ENCODE measurements at places on chromosomes 5 and 9.

DNA sequence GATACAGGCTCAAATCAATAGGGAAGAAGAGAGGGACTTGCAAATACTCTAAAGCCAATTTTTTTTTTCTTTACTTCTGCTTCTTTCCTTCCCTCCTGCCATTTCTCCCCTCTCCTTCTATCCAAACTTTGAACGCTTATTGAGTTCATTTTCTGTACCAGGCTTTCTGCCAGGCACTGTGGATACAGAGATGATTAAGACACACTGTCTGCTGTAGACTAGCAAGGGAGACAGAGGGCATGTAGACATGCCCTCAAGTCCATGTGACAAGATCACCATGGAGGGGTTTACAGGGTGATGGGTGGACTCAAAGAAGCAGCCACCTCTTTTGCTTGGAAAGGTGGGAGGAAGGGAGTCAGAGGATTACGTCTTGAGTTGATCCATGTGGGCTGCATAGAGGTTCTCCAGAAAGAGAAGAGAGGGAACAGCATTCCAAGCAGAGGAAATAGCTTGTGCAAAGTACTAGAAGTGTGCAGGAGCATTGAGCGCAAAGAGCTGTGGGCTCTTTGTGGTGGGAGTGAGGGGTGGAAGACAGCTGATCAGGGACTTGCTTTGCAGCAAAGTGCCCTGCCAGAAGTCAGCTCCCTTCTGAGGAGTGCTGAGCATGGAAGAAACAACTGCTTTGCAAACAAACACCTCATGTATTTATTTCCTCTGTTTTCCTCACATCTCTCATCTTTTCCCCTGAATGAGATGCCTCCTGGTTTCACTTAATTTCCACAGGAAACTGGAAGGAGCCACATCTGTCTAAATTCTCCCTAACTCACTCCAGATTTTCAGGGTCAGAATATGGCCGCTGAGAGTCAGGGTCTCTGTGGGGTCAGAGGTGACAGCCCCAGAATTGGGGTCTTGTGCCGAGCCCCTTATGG lies 64.4 kb upstream of the COL15A1 start:
- DNase-seq, result no peak

DNA sequence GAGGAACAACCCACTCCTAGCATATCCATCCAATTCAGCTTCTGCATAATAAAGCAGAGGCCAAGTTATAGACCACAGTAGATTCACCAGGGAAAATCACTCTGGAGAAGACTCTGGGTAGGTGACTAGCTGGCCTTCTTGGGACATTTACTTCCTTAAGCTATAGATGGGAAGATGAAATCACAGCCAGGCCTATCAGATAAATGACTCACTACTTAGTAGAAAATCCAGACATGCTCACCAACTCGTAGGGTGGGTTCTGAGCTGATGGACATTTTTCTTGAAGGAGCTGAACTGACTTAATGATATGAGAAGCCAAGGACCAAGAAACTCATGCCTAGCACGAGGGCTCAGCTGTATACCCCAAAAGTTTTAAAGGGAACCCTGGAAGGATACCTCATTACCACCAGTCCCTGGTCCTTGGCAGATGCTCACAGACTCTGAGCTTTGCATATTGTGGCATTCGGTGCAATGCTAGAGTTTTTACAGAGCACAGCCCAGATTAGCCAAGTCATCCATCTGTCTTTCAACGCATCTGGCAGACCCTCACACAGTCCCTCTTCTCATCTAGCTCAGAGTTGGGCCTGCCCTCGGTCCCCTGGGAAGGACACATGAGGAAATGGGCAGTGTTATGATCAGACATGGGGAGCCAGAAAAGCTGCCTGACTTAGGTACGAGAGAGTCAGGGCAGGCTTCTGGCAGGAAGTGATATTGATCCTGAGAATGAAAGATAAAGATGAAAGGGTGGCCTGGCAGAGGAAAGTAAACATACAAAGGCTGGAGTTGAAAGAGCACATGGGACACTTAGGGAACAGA lies 15.0 kb downstream of the ACSL6 start:
- DNase-seq, result no peak

DNA sequence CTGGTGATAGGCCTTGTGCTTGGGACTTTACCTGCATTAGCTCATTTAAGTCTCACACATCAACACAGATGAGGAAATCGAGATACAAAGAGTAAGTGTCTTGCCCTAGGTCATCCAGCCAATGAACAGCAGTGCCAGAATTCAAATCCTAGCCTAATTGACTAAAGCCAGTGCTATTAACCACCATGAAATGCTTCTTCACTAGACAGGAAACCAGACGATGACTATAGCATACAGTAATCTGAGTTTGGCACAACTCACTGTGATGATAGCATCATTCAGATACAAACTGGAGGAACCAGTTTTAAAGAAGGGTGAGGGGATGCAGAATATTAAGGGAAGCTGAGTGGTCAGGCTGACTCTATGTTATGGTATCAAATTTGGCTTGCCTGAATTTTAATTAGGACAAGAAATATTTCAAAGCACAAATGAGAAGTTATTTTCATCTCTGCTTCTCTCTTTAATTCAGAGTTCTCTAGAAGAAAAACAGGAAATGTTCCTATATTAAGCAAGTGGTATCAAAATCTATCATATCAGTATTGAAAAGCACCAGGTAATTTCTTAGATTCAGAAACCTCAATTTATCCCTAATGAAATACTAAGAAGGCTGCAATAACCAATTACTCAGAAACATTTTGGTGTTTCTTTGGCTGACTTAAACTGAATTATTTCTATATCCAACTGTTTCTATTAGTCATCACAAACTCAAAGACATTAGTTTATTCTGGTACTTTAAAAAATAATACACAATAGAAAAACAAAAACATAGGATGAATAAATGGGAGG lies 147.0 kb upstream of the RASA1 start:
- DNase-seq, result no peak

DNA sequence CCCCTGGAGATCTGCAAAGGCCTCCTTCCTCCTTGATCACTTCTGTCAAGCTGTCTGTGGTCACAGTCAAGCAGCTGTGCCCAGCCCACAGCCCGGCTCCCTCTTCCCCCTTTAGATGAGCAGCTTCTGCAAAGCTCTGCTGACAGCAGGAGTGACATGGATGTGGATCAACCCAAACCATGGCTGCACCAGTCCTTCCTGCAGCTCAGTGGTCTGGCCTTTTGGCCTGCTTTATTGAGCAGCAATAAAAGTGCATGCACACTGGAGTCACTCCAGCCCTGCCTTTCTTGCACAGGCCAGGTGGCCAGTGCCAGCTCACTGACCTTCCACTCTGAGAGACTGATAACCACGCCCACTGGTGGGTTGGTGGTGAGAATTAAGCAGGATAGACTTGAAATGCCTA lies 91.3 kb upstream of the OTULINL start:
- DNase-seq, result no peak

DNA sequence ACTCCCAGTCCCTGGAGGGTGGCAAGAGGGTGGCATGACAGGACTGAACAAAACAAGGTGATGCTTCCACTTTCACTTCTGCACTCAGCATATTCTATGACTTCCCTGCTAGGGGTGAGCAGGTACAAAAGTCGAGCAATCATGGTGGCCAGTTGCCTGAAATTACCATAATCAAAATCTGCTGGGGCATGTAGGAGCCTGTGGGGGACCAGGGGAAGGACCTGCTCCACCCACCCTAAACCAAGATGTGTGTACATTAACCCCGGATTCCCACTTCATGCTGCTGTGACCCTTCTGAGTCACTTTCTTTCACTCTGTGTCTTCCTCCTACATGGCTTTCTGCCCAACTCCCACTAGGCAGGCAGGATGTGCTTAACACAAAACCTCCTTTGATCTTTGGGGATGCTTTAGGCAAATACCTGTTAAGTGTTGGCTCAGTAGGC lies 73.3 kb upstream of the PHF24 start:
- no peak for DNase-seq

GRCh38 chr5:1392261-1392660 lies 47.4 kb upstream of the CLPTM1L start:
- no peak for DNase-seq

DNA sequence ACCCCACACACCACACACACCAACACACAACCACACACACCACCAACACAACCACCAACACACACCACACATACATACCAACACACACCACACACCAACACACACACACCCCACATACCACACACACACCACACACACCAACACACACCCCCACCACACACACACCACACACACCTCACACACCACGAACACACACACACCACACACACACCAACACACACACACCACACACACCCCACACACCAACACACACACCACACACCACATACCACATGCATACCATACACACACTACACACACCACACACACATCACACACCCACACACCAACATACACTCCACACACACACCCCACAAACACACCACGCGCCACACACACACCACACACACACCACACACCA lies 171.4 kb downstream of the GOLPH3 start:
- no peak for DNase-seq

GRCh38 chr5:66840511-66841013 lies 244.4 kb downstream of the MAST4 start:
- DNase-seq, result no peak

- DNase-seq, result no peak
Measured at GRCh38 chr5:75567710-75568109, 43.5 kb upstream of the ANKDD1B start.

GRCh38 chr9:84322828-84323227 lies 17.7 kb downstream of the SLC28A3 start:
- no peak for DNase-seq

- no peak for DNase-seq
Measured at GRCh38 chr5:77305956-77306355, 95.5 kb downstream of the PDE8B start.

GRCh38 chr5:172505403-172505759 lies 51.1 kb upstream of the SH3PXD2B start:
- no peak for DNase-seq

- no peak for DNase-seq
Measured at GRCh38 chr9:74940600-74940999, 12.1 kb downstream of the C9orf40 start.

GRCh38 chr9:92655896-92656536 lies 13.9 kb downstream of the IPPK start:
- DNase-seq, result no peak

DNA sequence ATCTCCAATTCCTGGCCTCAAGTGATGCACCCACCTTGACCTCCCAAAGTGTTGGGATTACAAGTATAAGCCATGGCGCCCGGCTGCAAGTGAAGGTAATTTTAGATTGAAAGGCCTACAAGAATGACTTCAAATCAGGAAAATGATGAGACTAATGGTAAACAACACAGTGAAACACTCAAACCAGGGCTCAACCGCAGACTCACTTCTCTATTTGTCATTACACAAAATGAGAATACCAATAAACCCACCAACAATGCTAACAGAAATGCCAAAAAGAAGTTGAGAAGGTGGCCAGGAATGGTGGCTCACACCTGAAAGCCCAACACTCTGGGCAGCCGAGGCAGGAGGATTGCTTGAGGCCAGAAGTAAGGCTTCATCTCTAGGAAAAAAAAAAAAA lies 92.1 kb downstream of the UBAP2 start:
- no peak for DNase-seq

DNA sequence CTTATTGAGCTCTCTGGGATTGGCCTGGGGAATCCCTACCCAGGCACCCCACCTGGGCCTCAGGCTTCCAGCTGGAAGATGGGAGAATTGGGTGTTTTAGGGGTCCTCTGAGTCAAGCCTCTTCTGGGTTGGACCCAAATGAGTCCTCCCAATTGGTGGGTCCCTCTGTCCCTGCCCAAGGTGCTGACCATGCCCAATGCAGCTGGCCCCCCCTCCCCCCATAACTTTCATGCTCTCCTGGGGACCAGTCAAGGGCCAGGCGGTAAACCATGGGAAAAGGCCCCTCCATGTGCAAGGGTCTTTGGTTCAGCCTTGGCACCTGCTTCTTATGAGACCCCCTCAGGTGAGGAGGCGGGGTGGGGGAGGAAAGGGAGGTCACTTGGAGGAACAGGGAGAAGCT lies 3.4 kb upstream of the PSD2 start:
- no peak for DNase-seq

- no peak for DNase-seq
Measured at GRCh38 chr5:167565189-167565954, 726.1 kb upstream of the WWC1 start.

- no peak for DNase-seq
Measured at GRCh38 chr5:169652057-169652456, 15.0 kb downstream of the DOCK2 start.

- no peak for DNase-seq
Measured at GRCh38 chr9:112149211-112149610, 25.9 kb downstream of the SUSD1 start.

DNA sequence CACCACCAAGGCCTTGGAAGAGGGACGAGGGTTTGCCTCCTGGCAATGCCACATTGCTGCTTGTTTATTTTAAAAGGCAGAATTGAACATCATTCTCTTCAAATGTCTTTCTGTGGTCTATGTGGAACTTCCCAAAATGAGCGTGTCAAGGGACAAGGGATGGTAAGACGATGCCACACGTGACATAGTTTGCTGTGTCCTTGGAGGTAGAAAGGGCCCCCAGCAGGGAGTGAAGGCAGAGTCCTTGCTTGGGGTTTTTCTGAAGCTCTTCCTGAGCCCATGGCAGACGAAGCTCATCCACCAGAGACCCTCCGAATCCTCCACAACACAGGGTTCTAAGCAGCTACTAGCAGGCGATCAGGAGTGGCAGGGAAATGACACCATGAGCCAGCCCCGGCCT lies 28.3 kb downstream of the PRRX2 start:
- no peak for DNase-seq

- DNase-seq, result no peak
Measured at GRCh38 chr9:86082870-86083269, 16.5 kb downstream of the GOLM1 start.

DNA sequence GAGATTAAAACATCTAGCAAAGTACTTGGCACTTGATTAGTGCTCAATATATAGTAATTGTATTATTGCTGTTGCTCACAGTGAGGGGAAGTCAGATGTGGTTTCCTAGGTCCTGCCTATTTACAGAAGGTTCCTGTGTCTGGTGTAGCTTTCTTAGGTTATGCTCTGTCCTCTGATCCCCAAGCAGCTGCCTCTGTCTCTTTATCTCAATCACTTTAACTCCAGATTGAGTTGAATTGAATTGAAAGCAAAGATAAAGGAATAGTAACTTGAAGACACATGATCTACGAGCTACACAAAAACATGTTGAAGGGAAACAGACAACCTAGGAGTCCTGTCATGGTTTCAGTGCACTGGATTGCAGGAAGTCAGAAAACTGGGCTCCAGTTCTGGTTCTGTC lies 113.9 kb upstream of the ADAMTSL1 start:
- no peak for DNase-seq

GRCh38 chr5:180470966-180471582 lies 23.1 kb upstream of the CNOT6 start:
- DNase-seq, result peak; percentile 57

DNA sequence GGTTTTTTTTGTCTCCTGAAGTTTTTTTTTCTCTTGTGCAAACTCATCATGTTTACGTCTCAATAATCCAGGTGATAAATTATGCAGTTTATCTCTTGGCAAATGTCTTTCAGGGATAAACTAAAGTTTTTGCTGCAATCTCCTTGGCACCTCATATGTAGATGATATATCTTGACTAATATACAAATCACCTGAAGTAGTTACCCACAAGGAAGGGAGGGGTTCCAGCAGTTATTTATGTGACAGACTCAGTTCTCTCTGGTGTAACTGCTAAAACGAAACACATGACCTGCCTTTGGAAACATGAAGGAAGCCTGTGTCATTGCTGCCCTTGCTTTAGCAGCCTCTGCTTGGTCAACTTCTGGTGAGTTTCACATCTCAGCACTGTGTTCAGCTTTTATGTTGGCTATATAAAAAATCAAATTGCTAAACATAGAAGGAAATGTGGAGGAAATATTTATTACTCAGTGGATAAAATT lies 39.3 kb upstream of the KIAA1958 start:
- no peak for DNase-seq

- DNase-seq, result no peak
Measured at GRCh38 chr9:8088477-8088876, 288.9 kb upstream of the DMAC1 start.

GRCh38 chr5:41761663-41762062 lies 108.6 kb downstream of the OXCT1 start:
- DNase-seq, result no peak
